ENCODE measurements at places on chromosomes 1 and 21.

- no peak for DNase-seq
These were observed 8.7 kb downstream of the TRIM11 start for GRCh38 chr1:228397966-228398365.

GRCh38 chr21:15679630-15680029, 50.2 kb upstream of the USP25 start:
- DNase-seq: no peak

- no peak for DNase-seq
These were observed 1048.4 kb downstream of the NCAM2 start for GRCh38 chr21:22046576-22046975.

- DNase-seq: no peak
These were observed 272.9 kb upstream of the TMEM51 start for GRCh38 chr1:14880456-14881316.

DNA sequence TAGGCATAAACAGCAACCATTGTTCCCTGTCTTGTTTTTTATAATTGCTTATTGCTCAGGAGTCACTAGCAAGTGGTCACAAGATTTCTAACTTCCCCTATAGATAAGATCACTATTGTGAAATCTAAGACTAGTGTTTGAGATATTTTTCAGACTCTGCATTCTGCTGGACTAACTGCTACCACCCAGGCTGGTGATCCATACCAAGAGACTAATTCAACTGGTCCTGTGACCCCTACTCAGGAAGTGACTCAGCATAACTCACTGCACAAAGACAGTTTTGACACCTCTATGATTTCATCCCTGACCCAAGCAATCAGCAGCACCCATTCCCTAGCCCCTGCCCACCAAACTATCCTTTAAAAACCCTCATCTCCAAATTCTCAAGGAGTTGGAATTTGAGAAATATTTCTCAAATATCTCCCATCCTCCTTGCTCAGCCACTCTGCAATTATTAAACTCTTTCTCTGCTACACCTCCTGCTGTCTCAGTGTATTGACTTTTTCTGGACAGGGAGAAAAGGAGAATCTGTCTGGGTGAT, 52.7 kb downstream of the TRIM33 start:
- no peak for DNase-seq

DNA sequence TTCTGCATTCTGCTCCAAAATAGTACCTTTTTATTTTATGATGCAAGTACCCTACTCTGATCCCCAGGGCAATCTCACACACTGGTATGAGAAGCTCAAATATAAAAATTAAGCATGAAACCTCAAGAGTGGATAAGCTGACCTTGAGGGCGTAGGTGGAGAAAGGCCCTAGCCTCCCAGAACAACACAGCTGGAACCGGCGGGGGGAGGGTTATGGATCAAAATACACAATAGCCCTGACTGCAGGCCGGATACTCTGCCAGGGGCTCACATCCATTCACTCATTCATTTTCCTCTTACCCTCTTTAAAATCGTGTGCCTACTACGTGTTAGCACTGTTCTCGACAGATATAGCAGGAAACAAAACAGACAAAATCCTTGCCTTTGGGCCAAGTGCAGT, 32.8 kb upstream of the ECE1 start:
- DNase-seq: no peak
